ENCODE measurements at places on chromosomes 7 and 10.

- DNase-seq, result no peak
These were observed 370.0 kb upstream of the IGFBP3 start for GRCh38 chr7:46291050-46291438.

GRCh38 chr10:11164803-11165590 lies 147.3 kb downstream of the CELF2 start:
- DNase-seq, result no peak

GRCh38 chr10:26365681-26366358 lies 72.3 kb upstream of the APBB1IP start:
- DNase-seq, result no peak

GRCh38 chr7:91127959-91128358 lies 136.3 kb upstream of the FZD1 start:
- no peak for DNase-seq

DNA sequence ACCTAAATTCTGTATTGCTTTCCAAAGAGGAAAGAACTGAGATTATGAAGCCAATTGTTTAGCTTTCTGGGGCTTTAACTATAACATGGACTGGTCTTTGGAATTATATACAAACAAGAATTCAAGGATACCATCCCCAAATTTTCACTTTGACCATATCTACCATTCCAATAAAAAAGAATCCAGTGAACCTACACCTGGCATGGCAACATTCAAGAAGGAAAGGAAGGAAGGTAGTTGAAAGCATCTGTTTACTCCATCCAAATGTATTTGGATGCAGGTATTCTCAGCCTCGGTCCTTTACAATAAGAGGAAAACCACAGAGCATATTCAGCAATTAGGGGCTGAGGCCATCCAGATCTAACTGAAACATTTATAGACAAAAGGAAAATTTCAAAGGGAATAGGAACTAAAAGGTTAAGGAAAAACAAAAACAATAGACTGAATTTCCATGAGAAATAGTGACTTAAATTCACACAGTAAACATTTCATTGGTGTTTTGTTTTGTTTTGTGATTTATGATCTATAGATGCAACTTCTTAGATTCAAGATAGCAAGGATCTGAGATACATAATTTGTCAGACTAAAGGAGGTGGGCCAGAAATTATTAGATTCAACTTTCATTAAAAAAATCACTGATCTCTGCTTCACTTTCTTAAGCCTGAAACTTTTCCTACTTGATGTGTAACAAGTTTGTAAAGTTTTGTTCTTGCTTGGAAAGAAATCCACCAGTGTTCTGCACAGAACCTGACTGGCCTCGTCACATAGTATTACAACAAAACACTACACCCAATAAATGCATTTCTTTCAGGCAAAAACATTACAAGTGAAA lies 12.7 kb downstream of the SKIDA1 start:
- DNase-seq, result no peak

GRCh38 chr7:30864101-30864500 lies 47.6 kb upstream of the AQP1 start:
- DNase-seq, result no peak

DNA sequence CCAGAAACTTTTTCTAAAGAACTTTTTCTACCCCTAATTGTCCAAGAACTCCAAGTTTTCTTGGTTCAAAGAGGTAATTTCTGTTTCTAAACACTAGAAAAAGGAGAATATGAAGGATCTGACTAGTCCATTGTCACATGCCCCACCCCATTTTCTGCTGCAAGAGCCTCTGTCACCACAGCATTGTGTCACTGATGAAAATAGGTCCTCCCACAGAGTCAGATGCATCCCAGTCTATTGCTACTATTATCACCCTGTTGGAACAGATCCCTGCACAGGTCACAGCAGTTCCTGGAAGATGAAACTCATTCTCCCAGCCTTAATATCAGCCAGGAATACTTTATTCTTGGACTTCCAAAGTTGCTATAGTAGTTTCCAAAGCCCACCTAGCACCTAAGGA lies 7.5 kb upstream of the CFTR start:
- no peak for DNase-seq
